ENCODE measurements at places on chromosomes 13 and 19.

- DNase-seq = peak; percentile 86
Measured at GRCh38 chr19:19643158-19644053, at the start of gene GMIP. TSS of gene GMIP (minus strand) at chr19:19643657. CDS start at chr19:19643529, 128 bp downstream.

DNA sequence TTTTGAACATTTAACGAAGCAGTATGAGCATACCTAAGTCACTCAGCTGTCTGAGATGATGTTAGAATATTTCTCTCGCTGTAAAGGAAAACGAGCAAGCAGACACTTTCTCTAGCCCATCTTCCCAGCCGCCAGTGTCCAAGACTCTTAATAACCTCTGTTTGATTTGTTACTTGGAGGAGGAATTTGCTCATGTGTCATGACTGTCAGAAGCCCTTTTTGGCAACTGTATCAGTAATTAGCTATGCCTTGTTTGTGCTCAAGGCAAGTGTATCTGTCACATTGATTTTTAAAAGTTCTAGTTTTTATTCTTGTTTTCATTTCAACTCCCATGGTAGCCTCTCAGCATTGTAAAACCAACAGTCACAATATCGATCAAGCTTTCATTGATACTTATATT, 828.4 kb upstream of the SLC10A2 start:
- DNase-seq = no peak

GRCh38 chr19:16889366-16889882, 625 bp downstream of the F2RL3 start:
- DNase-seq = no peak

GRCh38 chr19:8454218-8454617, 9.4 kb downstream of the HNRNPM start:
- DNase-seq = no peak

GRCh38 chr13:100542826-100543156, 45.8 kb downstream of the GGACT start:
- no peak for DNase-seq

DNA sequence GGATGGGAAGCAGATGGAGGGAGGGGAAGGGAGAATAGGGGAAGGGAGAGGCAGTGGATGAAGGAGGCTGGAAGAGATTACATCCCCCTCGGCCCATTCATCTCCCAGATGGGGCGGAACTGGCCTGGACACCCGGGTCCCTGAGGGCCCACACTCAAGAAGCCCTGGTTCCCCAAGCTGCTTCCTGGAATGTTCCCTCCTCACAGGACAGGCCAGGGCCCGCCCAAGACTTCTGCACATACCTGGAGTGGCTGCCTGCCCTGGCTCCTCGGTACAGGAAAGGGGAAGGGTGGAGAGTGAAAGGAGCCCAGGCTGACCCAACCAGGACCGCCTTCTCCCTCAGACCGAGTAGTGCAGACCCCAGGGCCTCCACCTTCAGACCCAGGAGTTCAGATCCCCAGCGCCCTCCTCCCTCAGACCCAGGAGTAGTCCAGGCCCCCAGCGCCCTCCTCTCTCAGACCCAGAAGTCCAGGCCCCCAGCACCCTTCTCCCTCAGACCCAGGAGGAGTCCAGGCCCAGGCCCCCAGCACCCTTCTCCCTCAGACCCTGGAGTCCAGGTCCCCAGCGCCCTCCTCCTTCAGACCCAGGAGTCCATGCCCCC, 489 bp downstream of the NTF4 start:
- DNase-seq = no peak

GRCh38 chr13:69124996-69125395, 982.6 kb upstream of the ATXN8OS start:
- no peak for DNase-seq

DNA sequence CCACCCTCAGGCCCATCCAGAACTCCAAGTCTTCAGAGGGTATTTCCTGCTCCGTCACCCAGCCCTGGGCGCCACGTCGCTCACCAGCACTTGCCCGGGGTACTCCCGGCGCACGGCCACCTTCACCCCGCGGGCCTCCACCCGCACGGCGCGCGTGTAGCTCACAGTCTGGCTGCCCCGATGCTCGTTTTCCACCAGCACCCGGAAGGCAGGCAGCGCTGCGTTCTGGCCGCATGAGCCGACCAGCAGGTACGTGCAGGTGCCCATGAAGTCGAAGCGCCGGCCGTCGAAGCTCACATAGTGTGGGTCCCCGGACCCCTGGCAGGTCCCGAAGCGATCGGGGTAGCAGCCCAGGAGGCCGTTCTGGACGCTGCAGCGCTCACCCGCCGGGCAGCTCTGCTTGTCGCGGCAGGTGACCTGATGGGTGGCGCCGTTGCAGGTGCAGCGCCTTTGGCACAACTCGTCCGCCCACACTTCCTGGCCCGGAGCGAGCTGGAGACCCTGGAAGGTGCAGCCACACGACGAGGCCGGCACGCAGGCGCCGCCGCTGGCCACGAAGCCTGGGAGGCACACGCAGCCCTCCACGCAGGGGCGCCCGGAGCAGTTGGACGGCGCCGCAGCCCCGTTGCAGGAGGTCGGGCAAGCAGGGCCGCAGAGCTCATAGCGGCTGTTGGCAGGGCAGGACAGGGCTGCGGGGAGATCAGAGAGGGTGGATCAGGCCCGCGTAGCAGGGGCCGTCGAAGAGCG, 19.2 kb downstream of the FCGBP start:
- DNase-seq = no peak

GRCh38 chr13:51834581-51835171, 10.3 kb downstream of the TMEM272 start:
- DNase-seq = no peak

GRCh38 chr13:99797691-99798090, 173.9 kb downstream of the ZIC5 start:
- no peak for DNase-seq

- no peak for DNase-seq
Measured at GRCh38 chr19:17757125-17757524, 5.8 kb downstream of the FCHO1 start.

DNA sequence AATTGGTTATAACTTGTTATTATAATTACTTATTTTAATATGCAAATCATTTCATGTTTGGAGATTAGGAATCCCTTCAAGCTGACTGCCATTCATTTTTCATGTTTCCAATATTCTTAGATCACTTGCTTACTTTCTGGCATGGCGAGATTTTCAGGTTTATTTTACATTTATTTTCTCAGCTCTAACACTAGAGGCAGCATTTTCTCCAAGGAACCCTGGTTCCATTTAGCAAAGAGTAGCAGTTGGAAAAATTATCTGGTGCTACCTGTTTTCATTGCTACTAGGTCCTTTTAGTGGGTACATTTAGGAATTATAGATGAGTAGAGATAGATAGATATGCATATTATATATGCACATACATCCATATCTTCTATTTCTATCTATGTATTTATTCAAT, 90.9 kb upstream of the TRPC4 start:
- DNase-seq = no peak

- DNase-seq = no peak
Measured at GRCh38 chr19:38669552-38669951, 22.1 kb downstream of the ACTN4 start.

DNA sequence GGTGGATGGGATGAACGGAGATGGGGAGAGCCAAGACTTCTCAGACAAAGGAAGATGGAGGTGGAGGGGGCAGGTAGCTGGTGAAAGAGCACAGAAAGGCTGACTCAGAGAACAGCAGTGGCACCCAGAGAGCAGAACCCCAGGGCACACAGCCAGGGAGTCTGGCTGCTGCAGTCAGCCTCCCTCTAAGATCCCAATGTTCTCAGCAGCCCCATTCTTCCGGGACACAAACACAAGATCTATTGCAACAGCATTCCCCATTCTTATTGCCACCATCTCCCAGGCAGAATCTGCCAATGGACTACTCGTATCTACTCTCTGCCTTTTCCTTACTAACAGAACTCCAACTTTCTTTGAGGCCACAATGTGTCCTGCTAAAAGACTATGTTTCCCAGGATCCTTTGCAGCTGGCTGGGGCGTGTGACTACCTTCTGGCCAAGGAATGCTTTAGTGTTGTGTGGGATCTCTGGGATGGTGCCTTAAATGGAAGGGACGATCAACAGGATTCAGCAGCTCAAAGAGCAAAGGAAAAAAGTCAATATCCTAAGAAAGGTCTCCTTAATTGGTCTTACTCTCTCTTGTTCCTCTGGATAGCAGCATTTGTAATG, 7.5 kb downstream of the THAP8 start:
- no peak for DNase-seq

GRCh38 chr19:7482584-7483439, 6.0 kb downstream of the PEX11G start:
- no peak for DNase-seq

DNA sequence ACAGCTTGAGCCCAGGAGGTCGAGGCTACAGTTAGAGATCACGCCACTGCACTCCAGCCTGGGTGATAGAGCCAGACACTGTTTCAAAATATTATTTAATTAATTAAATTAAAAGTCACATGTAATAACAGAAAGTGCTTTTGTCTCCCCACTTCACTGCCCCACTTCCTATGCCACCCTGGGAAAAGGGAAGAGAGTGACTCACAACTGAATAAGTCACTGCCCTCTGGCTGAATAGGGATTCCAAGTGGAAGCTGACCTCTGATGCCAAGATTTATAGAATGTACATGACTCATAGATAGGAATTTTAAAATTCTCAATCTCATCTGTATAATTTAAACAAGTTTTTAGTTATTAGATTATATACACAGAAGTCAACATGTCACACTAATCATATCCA, 22.2 kb upstream of the ERVV-1 start:
- no peak for DNase-seq

DNA sequence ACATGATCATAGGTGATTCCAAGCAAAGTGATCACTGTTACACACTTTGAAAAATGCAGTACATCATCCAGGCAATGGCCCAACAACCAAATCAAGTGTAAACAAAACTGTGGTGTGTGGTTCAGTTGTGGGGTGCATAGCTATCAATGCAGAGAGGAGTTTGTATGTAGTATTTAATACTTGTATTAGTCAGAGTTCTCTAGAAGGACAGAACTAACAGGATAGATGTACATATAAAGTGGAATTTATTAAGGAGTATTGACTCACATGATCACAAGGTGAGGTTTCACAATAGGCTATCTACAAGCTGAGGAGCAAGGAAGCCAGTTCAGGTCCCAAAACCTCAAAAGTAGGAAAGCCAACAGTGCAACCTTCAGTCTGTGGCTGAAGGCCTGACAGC, 249.3 kb upstream of the HTR2A start:
- DNase-seq = no peak

DNA sequence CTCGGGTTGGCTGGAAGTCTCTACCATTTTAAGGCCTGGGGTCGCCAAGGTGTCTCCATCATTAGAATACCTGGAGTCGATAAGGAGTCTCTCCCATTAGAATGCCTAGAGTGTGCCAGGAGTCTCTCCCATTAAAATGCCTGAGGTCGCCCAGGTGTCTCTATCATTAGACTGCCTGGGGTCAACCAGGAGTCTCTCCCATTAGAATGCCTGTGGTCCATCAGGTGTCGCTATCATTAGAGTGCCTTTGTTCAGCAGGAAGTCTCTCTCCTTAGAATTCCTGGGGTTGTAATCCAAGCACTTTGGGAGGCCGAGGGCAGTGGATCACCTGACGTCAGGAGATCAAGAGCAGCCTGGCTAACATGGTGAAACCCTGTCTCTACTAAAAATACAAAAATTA, 1533.0 kb downstream of the UQCRFS1 start:
- DNase-seq = no peak

DNA sequence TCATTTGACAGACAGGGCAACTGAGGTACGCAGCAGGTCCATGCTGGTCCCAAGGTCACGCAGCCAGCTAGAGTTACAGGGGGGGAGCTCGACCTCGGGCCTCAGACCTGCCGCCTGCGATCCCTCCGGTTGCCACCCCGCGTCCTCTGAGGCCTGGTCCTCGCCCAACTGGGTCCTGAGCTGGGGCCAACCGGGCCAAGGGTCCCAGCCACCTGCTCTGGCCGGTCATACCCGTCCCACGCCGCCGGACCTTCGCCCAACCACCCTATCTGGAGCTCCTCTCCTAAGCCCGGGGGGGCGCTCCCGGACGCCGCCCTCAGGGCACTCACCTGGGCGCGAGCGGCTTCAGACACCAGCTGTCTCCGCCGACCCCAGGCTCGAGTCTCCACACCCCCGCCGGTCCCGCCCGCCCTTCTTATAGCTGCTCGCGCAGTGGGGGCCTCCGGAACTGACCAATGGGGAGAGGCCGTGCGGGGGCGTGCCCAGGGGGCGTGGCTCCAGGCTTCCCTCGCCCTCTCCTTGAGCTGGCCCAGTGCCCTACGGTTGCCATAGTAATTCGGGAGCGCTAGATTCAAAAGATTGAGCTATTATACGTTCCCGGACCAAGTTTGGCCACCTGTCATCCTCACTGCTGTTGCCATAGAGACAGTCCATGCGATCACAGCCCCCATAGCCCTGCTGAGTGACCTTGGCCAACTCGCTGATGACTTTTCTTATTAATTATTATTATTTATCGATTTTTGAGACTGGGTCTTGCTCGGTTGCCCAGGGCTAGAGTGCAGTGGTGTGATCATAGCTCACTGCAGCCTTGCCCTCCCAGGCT, at the start of gene PLIN5:
Gene PLIN5 (minus strand): TSS at position 389 of the 823 bp plus-strand sequence. CDS start 1,150 bp downstream, outside the sequence.
- DNase-seq = peak; percentile 37

DNA sequence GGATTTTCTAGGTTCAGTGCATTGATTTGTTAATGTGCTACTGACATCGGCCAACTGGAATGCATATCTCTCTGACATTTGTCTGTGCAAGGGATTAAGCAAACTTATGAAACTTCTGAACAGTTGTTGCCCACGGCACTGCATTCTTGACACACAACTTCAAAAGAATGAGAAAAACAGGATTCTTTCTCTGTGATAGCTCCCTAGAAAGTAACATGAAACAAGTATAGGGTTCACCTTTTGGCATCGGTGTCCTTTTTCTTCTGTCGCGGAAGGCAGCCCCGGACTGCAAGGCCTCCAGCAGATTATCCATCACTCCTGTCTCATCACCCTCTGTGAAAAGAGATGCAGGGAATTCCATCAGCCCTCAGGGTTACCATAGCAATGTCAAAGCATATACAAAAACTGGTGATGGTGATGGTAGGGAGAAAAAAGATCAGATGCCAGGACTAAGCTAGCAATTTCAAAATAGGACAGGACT, 389.2 kb downstream of the DIAPH3 start:
- no peak for DNase-seq

DNA sequence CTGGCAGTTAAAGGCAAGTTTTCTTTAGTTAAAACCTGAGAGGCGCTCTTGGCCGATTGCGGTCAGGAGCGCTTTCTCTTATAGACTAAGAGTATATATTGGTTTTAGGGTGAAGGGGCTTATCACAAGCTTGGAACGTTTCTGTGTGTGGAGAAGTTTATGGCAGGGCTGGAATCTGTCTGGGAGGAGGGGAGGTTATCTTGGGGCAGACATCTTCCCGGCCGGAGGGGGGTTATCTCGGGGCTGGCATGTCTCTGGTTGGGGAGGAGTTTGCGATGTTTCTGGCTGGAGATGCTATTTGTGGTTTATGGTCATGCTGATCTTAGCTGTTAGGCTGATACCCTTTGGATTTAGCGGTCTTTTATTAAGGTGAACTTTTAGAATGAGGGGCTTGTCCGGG, 18.3 kb downstream of the KDM4B start:
- no peak for DNase-seq

- no peak for DNase-seq
Measured at GRCh38 chr13:93635616-93636032, 409.0 kb downstream of the GPC6 start.

DNA sequence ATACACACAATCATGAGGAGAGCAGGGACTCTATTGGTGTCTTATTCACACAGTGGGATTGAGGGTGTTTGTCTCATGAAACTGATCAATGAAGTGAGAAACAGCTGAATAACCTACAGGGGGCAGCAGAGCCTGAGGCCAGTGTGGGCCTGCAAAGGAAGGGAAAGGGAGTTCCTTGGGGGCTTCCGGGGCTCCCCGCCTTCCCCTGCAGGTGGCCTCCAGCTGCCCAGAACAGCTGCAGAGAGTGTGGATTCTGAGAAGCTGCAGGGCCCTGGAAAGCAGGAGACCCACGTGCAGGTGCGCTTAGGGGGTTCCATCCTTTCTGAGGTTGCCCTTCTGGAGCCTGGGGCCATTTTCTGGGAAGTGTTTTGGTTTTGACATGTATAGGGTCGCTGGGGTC, 20.1 kb downstream of the ZNF763 start:
- no peak for DNase-seq

Data from stimulated activated CD4-positive, alpha-beta T cell treated with anti-CD3 and anti-CD28 coated beads, Interleukin-4, amount 100 ng/mL, for 4 hours (primary cell).